Liver (tissue), 10 donors: ENCODE measurements at places on chromosomes 3 and 15. TPM values are rescaled to one million over a fixed set of nuclear protein-coding genes. Genes with fewer than 3 reads are reported as not detected.

DNA sequence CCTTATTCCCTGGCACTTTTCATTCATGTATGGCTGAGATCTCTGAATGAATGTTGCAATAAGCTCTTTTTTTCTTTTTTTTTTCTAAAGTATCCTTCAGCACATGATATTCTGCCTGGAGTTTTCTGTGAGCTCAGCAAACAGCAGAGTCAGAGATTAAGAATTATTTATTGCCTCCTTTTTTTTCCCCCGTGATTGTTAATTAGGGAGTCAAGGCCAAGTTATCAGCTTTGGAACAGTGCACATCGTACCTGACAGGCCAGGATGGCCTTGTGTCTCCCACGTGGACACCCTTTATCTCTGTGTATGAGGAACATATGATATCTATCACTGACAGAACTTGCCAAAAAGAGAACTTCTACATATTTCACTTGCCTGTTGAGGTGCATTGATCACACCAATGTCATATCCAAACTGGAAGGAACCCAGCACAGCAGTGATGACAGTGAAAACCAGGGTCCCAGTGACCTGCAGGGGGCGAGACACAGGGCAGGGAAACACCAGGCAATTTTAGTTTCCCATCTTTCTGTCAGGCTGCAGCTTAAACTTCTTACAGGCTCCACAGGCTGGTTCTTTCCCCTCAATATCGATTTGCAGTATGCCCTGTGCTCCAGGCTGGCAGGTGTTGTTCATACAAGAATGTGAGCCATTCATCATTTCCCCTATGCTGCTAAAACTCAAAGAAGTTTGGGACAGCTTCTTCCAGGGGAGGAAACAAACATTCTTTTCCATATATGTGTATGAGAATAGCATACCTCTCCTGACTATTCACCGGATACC is 8.2 kb downstream of the SLC2A2 start:
- DNase-seq: no peak
- H3K4me1 ChIP-seq: peaks cover 81% of the 10 kb centered on the region
- H3K27ac ChIP-seq: peak overlapping the region; percentile 35
- peaks cover 15% of the 10 kb centered on the region for H3K36me3 ChIP-seq

The KCNAB1 gene
- polyA plus RNA-seq: 1.2 TPM

The C2CD4A gene
- polyA plus RNA-seq: 0.02 TPM

- no peaks in the 10 kb centered on the region for H3K36me3 ChIP-seq
- H3K4me3 ChIP-seq: no peak overlapping the region
- H3K27me3 ChIP-seq: peaks cover 3% of the 10 kb centered on the region
Observed at GRCh38 chr15:74245342-74245931, 9.3 kb downstream of the CCDC33 start.

GRCh38 chr15:88275804-88276203 is 19.3 kb upstream of the NTRK3 start:
- no peak overlapping the region for H3K27ac ChIP-seq
- no peaks in the 10 kb centered on the region for H3K4me1 ChIP-seq
- no peak for DNase-seq
- H3K27me3 ChIP-seq: no peaks in the 10 kb centered on the region
- H3K4me3 ChIP-seq: no peak overlapping the region

DNA sequence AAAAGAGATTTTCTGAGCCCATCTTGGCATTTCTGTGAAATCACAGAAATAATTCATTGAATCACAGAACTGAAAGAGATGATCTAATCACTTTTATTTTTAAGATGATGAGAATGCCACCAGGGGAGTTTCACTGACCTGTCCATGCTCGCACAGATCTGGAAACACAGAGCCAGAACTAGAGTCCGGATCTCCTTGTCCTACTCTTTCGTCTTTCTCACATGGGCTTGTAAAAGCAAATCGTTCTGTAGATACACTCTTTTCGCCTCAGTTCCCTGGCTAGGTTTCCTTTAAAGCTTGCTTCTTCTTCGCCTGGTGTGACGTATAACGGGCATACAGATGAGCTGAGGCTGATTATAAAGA is 122.5 kb upstream of the SPRED1 start:
- no peaks in the 10 kb centered on the region for H3K27me3 ChIP-seq
- no peaks in the 10 kb centered on the region for H3K4me1 ChIP-seq
- no peaks in the 10 kb centered on the region for H3K36me3 ChIP-seq
- no peak overlapping the region for H3K4me3 ChIP-seq
- peak overlapping the region; percentile 43 for H3K27ac ChIP-seq

The XIRP1 gene
- not detected for polyA plus RNA-seq

DNA sequence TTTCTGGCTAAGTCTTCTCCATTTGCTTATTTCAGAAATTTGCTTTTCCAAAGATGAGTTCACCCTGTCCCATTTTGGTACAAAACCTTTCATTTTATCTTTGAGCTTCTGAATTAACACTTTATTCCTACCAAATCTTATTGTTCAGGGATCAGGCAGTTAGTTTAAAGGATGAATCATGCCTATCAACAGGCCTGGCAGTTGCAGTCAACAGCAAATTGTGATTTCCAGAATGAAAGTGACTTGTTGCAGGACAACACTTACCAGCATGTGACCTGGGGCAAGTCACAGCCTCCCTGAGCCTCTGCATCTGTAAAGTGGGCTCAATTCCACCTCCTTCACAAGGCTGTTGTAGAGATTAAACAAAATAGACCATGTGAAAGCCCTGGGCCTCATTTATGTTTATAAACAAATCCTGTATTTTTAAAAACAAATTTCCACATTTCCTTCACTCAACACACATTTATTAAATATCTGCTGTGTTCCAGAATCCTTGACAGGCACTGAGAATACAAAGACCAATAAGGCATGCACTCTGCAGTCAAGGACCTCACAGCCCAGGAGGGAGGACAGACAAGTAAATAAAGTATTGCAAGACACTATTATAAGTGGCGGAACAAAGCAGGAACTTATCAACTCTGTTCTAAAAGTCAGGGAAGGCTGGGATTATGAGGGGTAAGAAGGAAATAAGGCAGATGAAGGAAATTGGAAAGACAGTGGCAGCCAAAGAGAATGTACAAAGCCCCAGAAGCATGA is 359.1 kb upstream of the IL12A start:
- H3K27me3 ChIP-seq: no peaks in the 10 kb centered on the region
- H3K4me3 ChIP-seq: no peak overlapping the region
- no peaks in the 10 kb centered on the region for H3K36me3 ChIP-seq
- no peak for DNase-seq
- peaks cover 7% of the 10 kb centered on the region for H3K4me1 ChIP-seq
- H3K27ac ChIP-seq: no peak overlapping the region

DNA sequence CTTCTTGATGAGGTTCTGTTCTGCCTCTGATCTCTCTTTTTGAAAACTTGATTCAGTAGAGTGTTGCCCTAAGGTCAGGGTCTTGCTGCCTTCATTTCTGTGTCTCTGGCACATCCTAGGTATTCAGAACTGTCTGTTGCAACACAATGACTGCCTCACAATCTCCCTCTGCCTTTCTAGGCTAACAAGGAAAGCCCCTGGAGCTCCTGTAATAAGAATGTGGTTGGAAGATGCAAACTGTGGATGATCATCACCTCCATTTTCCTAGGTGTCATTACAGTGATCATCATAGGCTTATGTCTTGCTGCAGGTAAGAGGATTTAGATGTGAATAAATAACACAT is 7.0 kb downstream of the C3orf52 start:
- H3K4me1 ChIP-seq: no peaks in the 10 kb centered on the region
- no peaks in the 10 kb centered on the region for H3K36me3 ChIP-seq
- no peaks in the 10 kb centered on the region for H3K27me3 ChIP-seq
- no peak overlapping the region for H3K4me3 ChIP-seq

DNA sequence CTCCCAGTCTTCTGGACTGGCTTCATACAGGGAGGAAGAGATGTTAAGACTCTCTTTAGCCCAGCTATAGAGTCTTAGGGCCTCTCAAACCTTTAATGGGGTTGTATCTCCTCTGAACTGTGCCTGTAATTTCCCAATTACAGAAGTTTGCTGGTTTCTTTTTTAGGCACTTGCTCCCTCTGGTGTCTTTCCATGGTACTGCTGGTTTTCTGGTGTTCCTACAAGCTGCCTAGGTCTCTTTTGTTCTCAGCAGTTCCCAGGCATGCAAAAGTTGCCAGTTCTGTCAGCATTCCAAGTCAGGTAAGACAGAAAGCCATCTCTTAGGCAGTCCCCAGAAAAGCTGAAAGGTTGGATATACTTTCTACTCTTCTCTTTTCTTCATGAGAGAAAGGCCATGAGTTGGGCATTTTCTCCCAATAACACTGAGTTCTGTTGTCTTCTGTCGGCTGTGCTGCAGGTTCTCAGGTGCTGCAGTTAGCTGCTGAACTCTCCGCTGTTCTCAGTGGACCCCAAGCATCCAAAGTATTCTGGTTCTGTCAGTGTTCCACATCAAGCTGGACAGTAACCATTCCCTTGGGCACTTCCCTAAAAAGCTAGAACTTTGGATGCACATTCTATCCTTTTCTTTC is 54.4 kb upstream of the EHHADH start:
- H3K4me3 ChIP-seq: no peak overlapping the region
- DNase-seq: peak; percentile 66
- no peak overlapping the region for H3K27ac ChIP-seq
- H3K4me1 ChIP-seq: peaks cover 15% of the 10 kb centered on the region
- H3K36me3 ChIP-seq: no peaks in the 10 kb centered on the region

DNA sequence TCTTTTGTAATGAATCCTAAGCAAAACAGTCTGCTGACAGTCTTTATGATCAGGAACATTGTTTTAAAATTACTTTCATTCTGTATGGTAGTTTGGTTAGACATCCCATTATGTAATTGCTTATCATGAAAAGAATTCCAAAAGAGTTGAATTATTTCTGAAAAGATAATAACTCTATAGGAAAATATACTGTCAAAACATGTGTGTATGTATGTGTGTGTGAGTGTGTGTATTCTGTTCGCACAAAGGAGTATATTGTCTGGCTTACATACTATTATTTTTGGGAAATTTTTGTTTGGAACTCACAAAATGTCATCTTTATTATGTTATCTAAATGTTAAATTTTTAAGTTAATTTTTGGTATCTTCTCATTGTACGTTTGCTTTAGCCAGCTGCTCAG is 1075.9 kb downstream of the ZPLD1 start:
- H3K27me3 ChIP-seq: no peaks in the 10 kb centered on the region
- no peak for DNase-seq
- no peaks in the 10 kb centered on the region for H3K36me3 ChIP-seq
- H3K27ac ChIP-seq: no peak overlapping the region

DNA sequence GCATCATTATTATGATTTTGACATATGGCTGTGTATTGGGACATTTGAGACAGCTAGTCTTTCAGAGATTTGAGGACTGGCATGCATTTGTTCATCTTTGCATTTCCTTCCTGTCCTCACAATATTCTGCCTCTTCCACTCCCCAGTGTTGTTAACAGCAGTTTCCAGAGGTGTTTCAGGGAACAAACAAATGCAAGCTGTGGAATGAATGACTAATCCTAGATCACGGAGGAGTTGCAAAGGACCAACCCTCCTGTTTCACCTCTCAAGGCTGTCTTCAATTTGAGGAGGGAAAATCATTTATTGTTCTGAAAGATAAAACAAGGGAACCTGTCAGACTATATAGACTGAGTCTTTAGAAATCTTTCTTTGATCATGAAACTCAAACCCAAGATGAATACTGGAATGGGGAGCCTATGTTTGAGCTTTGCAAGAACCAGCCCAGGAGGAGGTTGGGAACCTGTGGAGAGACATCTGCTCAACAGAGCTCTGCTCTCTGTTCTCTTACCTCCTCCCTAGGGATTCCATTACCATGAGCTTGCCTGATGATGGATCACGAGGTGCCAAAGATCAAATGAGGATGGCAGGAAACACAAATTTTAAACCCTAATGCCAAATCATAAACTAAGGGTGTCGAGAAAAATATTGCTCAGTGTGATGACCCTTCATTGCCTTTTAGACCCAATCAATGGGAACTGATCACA is 68.5 kb downstream of the SLC7A14 start:
- no peaks in the 10 kb centered on the region for H3K27me3 ChIP-seq
- H3K4me1 ChIP-seq: no peaks in the 10 kb centered on the region
- no peak for DNase-seq
- no peaks in the 10 kb centered on the region for H3K36me3 ChIP-seq
